ENCODE measurements at places on chromosomes 7 and 10. TPM values are rescaled to one million over a fixed set of nuclear protein-coding genes. Genes with fewer than 3 reads are reported as not detected.

DNA sequence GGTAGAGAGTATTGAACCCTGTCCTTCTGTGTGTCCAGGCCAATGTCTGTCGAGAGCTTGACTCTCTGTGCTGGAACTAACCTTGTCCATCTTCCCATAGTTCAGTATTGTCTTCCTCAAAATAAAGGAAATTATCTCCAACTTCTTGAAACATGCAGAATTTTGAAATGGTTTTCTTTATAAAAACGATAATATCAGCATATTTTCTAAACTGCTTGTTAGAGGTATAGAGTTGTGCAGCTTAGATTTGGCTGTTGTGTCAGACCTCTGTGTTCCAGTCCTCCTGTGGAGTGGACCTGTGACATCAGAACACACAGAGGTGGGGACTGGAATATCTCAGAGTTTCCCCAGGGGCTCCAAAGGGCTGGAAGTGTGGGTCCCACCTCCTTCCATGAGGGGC is 22.2 kb upstream of the AKR1E2 start:
- no peak for DNase-seq

- DNase-seq: no peak
Measured at GRCh38 chr7:46179061-46179610, 258.1 kb upstream of the IGFBP3 start.

AGMO gene
- total RNA-seq: 0.83 TPM

ZSCAN21 gene
- 17.4 TPM for total RNA-seq

TMEM270 gene
- total RNA-seq: not detected

DNA sequence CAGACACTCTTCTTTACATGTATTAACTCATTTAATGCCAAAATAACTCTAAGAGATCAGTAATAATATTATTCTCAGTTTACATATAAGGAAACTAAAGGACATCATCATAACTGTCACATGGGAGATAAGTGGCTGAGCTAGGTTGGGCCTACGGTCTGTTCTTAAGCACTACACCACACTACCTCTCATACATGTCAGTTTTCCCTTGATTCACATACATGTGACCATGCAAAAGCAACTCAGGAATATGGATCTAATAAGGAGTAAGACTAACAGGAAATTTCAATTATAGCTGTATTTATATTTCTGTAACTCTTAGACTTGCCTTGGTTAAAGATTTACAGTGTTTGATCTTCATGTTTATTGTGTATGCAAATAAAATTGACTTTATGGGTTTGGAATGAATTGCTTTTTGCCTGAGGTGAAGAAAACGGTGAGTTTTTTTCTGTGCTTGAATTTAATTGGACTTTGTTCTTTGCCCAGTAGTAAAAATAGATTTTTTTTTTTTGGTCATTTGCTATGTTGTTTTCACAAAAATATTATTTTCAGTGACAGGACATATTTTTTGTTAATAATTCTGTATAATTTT is 69.7 kb downstream of the CYP51A1 start:
- DNase-seq: no peak

DNA sequence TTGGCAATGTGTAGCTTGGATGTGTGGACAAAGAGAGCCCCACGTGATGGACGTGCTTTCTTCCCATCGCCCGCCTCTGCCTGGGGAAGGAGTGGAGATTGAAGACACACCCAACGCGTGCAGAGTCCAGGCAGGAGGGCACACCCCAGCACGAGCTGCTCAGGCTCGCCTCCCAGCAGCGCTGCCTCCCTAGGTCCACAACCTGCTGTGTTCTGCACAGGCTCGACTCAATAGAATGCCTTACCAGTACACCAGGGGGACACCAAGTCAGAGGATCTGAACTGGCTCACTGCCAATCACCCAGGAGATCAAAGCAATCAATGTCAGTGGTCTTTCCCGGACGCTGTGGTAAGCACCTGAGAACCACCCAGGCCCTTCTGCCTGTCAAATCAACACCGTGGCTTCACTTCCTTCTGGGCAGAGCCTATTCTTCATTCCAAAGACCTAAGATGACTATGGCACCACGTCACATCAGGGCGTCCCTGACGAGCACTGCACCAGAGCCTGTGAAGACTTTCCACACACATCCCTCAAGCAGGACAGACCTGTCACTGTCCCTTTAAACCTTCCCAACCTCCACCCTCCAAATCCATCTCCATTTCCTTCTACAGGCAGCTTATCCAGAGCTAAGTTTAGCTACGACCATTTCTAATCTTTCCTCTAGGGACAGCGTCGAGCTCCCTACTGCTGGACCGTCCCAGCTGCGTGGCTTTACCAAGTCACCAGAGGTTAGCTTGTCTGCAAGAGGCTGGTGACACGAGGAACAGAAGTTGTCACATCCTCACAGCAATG is 72.3 kb downstream of the AMZ1 start:
- no peak for DNase-seq

LANCL2 gene
- 21.1 TPM for total RNA-seq

DNA sequence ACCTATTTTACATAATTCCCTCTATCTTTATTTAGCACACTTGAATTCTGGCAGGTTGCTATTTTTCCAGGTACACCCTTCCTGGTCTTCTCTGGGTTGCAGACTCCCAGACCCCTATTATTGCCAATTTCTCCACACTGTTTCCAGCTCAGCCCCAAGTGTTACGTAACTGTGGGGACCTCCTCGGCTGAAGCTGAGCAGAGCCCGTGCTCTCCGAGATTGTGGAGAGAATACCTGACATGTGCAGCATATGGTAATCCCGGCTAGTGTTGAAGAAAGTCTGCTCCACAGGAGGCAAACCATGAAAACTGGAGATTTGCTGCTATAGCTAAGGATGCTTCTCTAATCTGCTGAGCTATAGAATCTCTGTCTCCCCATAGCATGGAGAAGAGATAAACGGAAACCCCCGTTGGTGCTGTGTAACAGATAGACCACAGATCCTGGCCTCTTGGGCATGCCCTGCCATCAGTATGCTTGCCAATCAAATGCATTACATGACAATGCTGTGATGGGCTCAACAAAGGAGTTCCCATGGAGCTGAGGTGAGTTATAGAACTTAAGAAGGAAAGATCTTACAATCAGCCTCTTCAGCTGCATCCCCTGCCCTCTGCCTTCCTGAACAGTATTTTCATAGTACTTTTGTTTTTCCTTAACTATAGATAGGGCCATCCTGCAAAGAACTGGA is 144.6 kb upstream of the AOAH start:
- no peak for DNase-seq

- no peak for DNase-seq
Measured at GRCh38 chr10:123221418-123221817, 67.2 kb downstream of the BUB3 start.

- no peak for DNase-seq
Measured at GRCh38 chr7:157437519-157438061, 100.8 kb downstream of the DNAJB6 start.

- no peak for DNase-seq
Measured at GRCh38 chr10:31130406-31130805, 98.7 kb upstream of the ZNF438 start.

DNA sequence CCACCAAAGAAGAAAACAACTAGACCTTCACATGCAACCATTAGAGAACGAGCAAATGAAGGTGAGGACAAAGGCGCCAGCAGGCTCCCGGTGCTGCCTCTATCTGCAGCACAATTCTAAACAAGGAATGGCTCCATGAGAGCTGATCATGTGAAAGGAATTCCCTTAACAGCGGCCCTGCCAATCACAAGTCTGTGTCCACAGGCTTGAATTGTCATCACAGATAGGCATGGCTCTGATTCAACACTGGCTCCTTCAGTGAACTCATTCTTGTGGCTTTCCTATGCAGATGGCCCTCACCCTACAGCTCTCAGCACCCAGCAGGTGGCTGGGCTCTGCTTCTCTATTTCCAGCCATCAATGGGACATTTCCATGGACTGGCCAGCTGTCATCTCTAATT is 36.2 kb downstream of the LAMB1 start:
- no peak for DNase-seq
